ENCODE measurements at places on chromosomes 2 and 18. TPM values are rescaled to one million over a fixed set of nuclear protein-coding genes. Genes with fewer than 3 reads are reported as not detected.

SLC39A6 gene
- 101 TPM for total RNA-seq

UGT1A10 gene
- not detected for total RNA-seq

IGFBP5 gene
- 270 TPM for total RNA-seq

RTP5 gene
- total RNA-seq: not detected

CREG2 gene
- total RNA-seq: 0.37 TPM

DSG2 gene
- total RNA-seq: 0.31 TPM

POTEF gene
- not detected for total RNA-seq

KCNE4 gene
- 10.8 TPM for total RNA-seq

NMUR1 gene
- under 0.01 TPM for total RNA-seq

GPR17 gene
- total RNA-seq: not detected

TMEM17 gene
- total RNA-seq: 2.2 TPM

RND3 gene
- total RNA-seq: 285 TPM

PDE1A gene
- total RNA-seq: 95.7 TPM

TTC31 gene
- 9.4 TPM for total RNA-seq

IMPACT gene
- 25.4 TPM for total RNA-seq

ETAA1 gene
- total RNA-seq: 16.4 TPM

SLC8A1 gene
- 31.2 TPM for total RNA-seq

DSC2 gene
- total RNA-seq: not detected

FAM237A gene
- total RNA-seq: not detected

PROKR1 gene
- total RNA-seq: under 0.01 TPM

ZSCAN30 gene
- total RNA-seq: 22.1 TPM
